ENCODE measurements at places on chromosomes 5 and 9.

DNA sequence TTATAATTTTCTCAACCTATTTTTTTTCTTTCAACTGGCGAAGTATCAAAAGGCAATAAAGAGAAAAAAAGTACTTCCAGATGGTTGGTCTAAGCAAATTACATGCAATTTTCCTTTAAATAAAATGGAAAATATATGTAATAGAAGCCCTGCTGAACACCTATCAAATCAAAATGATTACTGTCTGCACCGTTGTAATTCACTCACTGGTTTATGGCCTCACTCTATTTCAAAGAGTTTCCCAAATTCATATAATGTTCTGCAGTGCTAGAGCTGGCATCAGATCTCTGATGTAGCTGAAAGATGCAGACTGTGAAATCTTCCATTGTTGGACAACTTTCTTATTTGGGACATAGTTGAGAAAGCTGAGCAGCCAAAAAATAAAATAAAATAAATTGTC, 130.3 kb downstream of the SEMA5A start:
- DNase-seq, result no peak

GRCh38 chr5:93583768-93584595, 960 bp downstream of the NR2F1 start:
- no peak for DNase-seq

DNA sequence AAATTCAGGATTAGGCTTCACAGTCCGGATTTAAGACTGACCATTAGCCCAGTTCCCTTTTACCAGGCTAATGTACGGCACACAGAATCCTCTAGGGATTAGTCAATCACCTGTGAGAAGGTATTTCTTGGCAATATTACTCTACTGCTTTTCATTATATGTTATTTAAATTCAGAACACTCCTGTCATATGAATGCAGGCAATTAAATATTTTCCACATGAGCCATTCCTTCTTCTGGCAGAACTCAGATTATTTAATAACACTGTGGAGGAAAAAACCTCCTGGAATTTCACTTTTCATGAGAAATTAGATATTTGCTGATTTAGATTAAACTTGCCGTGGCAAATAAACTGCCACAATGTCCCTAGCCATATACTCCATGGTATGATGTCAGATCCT, 1357.5 kb upstream of the C9orf72 start:
- DNase-seq, result no peak

GRCh38 chr5:104628911-104629310, 1066.3 kb upstream of the NUDT12 start:
- DNase-seq, result no peak

DNA sequence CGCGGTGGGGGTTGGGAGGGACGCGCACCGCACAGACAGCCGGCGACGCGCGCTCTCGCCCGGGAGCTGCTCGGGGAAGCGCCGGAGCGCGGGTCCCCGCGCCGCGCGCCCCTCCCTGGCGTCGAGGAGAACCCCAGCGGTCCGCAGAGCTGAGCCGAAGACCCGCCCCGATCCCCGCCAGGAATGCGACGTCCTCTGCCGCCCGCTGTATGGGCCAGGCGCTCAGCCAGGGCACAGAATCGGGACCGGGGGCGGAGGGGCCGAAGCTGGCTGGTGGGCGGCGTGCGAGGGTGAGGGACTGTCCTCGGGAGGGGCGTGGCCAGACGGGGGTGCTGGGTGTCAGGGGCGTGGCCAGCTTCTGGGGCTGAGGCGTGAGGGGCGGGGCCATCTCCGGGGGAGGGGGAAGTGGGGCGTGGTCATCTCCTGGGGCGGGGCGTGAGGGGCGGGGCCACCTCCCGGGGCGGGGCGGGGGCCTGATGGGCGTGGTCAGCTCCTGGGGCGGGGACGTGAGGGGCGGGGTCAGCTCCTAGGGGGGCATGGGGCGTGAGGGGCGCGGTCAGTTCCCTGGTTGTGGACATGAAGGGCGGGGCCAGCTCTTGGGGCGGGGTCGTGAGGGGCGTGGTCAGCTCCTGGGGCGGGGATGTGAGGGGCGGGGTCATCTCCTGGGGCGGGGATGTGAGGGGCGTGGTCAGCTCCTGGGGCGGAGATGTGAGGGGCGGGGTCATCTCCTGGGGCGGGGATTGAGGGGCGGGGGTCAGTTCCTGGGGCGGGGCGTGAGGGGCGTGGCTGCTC, 965 bp downstream of the PTGDS start:
- DNase-seq, result no peak

GRCh38 chr5:150305557-150305956, 2.9 kb upstream of the ARSI start:
- DNase-seq, result no peak

- no peak for DNase-seq
These were observed 27.7 kb downstream of the PCDHB15 start for GRCh38 chr5:141272906-141273305.

DNA sequence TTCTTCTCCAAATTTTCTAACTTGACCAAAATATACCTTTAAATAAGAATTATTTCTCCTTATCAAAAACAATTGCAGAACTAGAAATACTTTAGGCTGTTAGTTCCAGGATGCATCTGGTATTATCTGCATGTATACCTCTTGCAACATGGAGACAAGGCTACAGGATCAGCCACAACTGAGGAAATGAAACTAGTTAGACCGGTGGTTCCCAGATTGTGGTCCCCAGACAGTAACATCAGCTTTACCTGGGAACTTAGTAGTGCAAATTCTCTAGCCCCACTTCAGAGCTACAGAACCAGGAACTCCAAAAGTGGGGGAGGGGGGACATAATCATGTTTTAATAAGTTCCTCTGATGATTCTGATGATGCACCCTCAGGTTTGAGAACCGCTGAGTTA, 61.6 kb upstream of the C9orf72 start:
- no peak for DNase-seq

DNA sequence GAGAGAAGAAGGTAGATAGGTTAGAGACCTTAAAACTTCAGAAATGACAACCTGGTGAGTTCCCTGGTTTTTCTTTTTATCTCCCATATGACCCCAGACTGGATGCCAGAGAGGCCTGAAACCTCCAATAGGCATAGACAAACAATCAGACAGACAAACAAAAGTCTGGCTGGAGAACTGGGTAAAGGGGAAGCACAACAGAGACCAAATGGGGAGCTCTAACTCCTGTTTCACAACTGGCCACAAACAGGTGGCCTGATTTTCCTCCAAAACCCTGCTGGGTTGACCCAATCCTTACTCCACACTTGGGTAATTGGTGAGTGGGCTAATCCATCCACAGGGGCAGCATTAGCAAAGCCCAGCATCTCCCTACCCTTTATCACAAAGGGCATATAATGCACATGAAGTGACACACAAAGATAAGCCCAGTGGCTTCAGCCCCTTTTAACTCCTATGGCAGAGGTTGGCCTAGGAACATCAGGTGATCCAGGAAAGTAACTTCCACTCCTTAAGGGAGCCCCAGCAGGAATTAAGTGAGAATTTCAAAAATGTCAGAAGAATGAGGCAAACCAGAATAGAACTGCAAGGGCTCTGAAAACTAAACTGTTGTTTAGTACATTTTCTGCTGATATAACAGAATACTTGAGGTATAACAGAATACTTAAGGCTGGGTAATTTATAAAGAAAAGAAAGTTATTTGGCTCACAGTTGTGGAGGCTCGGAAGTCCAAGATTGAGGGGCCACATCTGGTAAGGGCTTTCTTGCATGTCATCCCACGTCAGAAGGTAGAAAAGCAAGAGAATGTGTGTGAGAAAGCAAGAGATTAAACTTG, 60.9 kb upstream of the ROR2 start:
- DNase-seq, result no peak

DNA sequence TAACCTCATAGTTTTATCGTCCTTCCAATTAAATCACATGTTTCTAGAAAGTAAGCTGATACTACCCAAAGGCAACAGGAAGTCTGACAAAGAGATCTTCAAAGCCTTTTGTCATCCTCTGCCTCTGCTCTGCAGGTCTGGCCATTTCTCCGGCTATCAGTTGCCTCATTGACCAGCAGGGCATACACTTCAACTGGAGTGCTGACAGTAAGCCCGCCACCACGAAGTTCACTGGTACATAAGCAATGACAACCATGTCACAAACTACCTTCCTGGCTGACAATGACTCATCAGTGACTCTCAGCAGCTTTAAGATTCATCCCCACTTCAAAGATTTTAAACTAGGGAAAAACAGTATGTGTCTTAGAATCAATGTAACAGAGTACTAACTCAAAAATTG, 20.6 kb downstream of the SPTLC1 start:
- no peak for DNase-seq

GRCh38 chr5:98498028-98498427, 275.4 kb upstream of the RGMB start:
- no peak for DNase-seq

DNA sequence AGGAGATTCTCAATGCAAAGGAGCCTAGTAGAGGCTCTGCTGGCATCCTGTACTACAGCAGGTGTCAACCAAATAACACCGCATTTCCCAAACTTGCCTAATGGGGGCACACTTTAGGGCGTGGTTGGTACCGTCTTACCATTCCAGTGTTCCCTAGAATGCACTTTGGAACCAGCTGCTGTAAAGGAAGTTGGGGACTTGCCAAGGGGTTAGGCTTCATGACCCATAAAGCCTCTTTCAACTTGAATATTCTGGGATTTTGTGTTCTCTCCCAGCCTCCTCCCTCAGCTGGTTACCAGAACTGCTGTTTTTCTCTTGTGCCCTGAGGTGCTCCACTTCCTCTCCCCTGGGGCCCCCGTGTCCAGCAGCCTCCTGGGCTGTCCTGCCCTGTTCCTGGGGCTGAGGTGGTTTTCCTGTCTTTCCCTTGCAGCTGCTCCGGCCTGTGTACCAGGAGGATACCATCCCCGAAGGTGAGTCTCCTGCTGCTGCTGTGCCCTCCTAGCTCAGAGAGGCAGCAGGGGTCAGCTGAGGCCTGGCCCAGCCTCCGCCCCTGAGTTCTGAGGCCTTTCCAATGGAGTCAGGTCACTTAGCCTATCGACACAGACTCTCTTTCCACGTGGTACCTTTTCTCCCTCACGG, 44.7 kb downstream of the RGS3 start:
- no peak for DNase-seq

- no peak for DNase-seq
These were observed 249.2 kb upstream of the ANKRD55 start for GRCh38 chr5:56482363-56482762.

- no peak for DNase-seq
These were observed 131.0 kb downstream of the PBX3 start for GRCh38 chr9:125878164-125878631.

DNA sequence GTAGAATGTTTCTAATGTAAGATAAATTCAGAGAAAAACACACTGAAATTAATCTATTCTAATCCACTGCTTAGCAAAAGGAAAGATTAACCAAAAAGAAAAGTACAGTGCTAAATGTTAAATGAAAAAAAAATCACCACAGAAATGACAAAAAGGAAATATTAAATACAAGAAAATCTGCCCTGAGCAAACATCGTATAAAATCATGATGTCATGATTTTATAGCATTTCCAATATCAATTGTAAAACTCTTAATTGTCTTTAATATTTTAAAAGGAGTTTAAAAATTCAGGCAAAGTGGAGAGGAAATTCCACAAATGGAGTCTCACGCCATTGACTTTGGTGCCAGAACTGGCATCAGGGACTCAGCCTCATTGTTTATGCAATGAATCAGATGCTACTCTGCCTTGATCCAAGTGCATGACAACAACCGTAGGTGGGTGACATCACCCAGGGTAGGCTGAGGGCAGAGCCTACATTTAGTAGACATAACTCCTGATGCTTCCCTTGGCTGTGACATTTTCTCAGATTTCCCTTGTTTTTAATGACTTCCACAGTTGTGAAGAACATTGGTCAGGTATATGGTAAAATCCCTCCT, 696.8 kb downstream of the SEMA5A start:
- DNase-seq, result no peak

- DNase-seq, result no peak
These were observed 48.1 kb downstream of the POC5 start for GRCh38 chr5:75668977-75669689.

DNA sequence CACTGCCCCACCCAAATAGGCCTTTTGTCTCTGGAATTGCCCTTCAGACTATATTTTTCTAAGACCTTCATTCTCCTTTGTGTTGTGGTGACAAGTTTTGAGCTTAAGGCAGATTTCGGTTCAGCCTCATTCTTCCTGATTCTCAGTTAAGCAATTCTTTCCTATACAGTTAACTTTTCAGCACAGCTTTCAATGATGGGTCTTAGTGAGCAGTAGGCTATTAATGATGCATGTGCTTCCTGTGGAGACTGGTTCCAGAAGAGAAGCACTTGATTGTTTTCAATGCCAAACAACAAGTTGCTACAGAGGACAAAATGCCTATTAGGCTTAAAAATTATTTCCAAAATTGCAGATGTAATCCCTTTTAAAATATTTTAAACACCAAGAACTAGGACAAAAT, 47.7 kb upstream of the TLX3 start:
- DNase-seq, result no peak

DNA sequence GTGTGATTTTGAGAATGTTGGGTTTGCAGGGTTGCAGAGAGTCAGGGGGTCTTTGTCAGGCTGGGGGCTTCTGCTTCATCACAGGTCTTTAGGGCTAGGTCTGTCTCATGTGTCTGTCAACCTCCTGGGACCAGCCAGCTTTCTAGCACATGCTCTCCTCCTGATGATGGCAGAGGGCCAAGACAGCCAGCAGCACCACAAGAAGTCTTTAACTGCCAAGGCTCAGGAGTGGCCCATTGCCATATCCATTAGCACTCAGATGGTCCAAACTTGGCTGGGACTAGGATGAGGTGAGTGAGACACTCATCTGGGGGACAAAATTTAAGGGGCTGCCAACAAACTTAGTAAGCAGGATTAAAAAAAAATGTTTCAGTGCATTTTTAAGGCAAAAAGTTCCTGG, 384.2 kb upstream of the CDH10 start:
- DNase-seq, result no peak

- no peak for DNase-seq
These were observed 356.1 kb downstream of the NTRK2 start for GRCh38 chr9:85025638-85026037.

DNA sequence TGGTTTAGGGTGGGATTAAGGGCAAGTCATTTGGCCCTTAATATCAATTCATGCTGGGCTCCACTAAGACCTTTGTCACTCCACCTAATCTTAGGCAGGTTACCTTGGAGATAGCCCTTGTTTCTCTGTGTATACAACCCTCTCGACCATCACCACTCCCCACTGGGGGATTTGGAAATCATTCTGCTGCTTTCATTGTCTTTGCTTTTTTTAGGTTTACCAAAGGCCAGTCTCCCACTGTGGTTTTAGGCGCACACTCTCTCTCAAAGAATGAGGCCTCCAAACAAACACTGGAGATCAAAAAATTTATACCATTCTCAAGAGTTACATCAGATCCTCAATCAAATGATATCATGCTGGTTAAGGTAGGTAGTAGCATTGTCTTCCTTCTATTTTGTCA, 6.2 kb downstream of the GZMK start:
- DNase-seq, result no peak

- DNase-seq, result no peak
These were observed 108.6 kb upstream of the MINAR2 start for GRCh38 chr5:129639331-129639730.

- DNase-seq, result no peak
These were observed 14.4 kb upstream of the CDC20B start for GRCh38 chr5:55187370-55187769.

DNA sequence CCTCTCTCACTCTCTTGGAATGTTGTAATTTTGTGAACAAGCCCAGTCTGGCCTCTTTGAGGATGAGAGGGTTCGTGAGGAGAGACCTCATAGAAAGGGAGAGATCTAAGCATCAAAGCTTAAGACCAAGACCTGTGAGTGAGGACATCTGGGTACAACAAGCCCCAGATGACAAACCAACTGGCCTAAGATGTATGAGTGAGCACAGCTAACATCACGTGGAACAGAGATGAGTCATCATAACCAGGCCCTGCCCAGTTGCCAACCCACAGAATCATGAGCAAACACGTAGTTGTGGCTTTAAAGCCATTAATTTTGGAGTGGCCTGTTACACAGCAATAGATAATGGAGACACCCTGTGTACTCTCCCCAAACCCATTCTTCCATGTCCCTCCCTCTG, 439.1 kb upstream of the KIF2A start:
- no peak for DNase-seq
